ENCODE measurements at places on chromosomes 12 and 14. TPM values are rescaled to one million over a fixed set of nuclear protein-coding genes. Genes with fewer than 3 reads are reported as not detected.

Gene FBLN5
- 5.7 TPM for total RNA-seq

Gene P2RX2
- total RNA-seq = not detected

Gene GPR162
- total RNA-seq = 0.48 TPM

Gene TRMT5
- 12.3 TPM for total RNA-seq

Gene FAM222A
- 3.4 TPM for total RNA-seq

Measured in A549 treated with Mapracorat at 1 μM for 4 hours (cell line).